H4 (cell line): ENCODE measurements at places on chromosomes 12 and 14. TPM values are rescaled to one million over a fixed set of nuclear protein-coding genes. Genes with fewer than 3 reads are reported as not detected.

The NUAK1 gene
- 7.6 and 9.4 TPM in 2 replicates for total RNA-seq

The ZFHX2 gene
- 0.02 and 0.10 TPM in 2 replicates for total RNA-seq

The PPP1R3E gene
- total RNA-seq: 2.8 and 4.6 TPM in 2 replicates

The TMEM233 gene
- total RNA-seq: 0.29 and 0.31 TPM in 2 replicates

The ANO4 gene
- total RNA-seq: 1.7 and 1.8 TPM in 2 replicates

The ACSS3 gene
- total RNA-seq: 9.4 and 12.4 TPM in 2 replicates

The GPD1 gene
- total RNA-seq: 0.25 TPM in 1 of 2 replicates, not detected in the other

The APPL2 gene
- total RNA-seq: 12.0 and 12.3 TPM in 2 replicates

The NRIP2 gene
- 0.04 TPM in 1 of 2 replicates, not detected in the other for total RNA-seq

The LMO3 gene
- total RNA-seq: 0.27 and 2.9 TPM in 2 replicates

The OAS1 gene
- 48.0 and 70.8 TPM in 2 replicates for total RNA-seq

The SLC6A15 gene
- 12.9 and 23.4 TPM in 2 replicates for total RNA-seq

The KICS2 gene
- total RNA-seq: 3.2 and 5.3 TPM in 2 replicates

The DLGAP5 gene
- total RNA-seq: 60.1 and 74.7 TPM in 2 replicates

The MPHOSPH9 gene
- total RNA-seq: 61.8 and 71.1 TPM in 2 replicates

The INSM2 gene
- total RNA-seq: not detected in 2 replicates

The CPNE8 gene
- total RNA-seq: 0.48 and 0.62 TPM in 2 replicates

The MAP3K9 gene
- 2.7 and 3.0 TPM in 2 replicates for total RNA-seq
